Stimulated activated CD4-positive, alpha-beta T cell treated with anti-CD3 and anti-CD28 coated beads, Interleukin-2, amount 100 ng/mL, for 4 hours (primary cell): ENCODE measurements at places on chromosomes 7 and 10.

DNA sequence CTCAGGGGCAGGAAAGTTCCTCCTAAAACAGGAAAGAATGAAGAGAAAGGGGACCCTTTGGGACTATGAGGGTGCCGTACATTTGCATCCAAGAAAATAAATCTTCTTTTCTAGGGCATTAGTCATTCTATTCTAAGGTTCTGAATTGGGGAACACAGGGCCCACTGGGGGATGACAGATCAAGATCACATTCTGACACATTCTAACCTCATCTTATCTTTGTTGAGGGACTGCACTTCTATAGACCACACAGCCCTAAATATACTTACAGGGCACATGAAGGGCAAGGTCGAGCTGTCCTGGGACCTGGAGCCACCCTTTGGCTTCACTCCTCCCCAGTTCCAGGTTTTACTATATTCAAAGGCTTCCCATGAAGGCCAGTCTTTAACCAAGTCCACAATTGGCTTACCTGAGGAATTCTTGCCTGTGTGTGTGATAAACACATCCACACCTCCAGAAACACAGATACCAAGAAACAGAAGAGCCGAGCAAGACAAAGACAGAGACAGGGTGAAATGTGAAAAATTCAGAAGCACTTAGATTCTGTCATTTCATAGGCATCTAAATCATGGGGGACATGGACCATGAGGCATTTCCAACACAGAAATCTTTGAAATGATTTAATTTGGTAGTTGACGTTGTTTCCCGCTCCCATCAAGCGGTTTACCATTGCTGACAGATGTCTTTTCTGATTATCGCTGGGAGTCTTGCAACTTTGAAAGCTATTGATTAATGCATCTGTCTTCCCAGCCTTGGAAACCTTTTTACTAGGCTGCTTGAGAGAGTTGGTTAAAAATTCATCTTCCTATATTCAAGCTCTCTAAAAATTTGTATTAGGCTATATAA is 75.8 kb downstream of the CCDC71L start:
- no peak for DNase-seq

GRCh38 chr7:128442356-128442755 is 13.3 kb upstream of the HILPDA start:
- no peak for DNase-seq

- no peak for DNase-seq
These were observed 23.3 kb upstream of the AGBL3 start for GRCh38 chr7:134963036-134963435.

GRCh38 chr7:3010161-3010560 is 33.5 kb downstream of the CARD11 start:
- no peak for DNase-seq

GRCh38 chr10:89458784-89459183 is 44.4 kb downstream of the IFIT5 start:
- no peak for DNase-seq

DNA sequence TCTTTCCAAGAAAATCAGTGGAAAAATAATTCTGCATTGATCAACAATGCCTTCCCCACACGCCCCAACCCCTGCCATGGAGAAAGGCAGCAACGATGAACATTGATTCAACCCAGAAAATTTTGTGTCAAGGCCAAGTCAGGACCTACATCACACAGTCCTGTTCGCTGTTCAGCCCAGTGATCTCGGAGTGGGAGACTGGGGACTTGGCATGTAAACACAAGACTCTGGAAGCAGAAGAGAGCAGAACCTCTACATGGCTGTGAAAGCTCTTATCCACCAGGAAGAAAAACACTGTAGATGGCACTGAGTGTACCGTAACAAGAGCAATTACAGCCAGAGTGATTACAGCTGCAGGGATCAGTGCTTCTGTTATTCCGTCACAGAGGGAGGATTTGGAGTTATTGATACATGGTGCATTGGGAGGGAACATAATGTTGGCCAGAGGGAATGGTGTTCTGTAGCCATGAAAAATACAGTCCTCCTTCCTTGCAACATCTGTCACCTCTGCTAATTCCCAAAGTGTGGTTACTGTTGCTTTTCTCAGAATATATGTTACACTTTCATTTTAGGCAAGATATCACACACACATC is 136.6 kb downstream of the IQUB start:
- DNase-seq = no peak

- no peak for DNase-seq
These were observed 692.1 kb downstream of the DNAJB9 start for GRCh38 chr7:109261781-109262180.

DNA sequence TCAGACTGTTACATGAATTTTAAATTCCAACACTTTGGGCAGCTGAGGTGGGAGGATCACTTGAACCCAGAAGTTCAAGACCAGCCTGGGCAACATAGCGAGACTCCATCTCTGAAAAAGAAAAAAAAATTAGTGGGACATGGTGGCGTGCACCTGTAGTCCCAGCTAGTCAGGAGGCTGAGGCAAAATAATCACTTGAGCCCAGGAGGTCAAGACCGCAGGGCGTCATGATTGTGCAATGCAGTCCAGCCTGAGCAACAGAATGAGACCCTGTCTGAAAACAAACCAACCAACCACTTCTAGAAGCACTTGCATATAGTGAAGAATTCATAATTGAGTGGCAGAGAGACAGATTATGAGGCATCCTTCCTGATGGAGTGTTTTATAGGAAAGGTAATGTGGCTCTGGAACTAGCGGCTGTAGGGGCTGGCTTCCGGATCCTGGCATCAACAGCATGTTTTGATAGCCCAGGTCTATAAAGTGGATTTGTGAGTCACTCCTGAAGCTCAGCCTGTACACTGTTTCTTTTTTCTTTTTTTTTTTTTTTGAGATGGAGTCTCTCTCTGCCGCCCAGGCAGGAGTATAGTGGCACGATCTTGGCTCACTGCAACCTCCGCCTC is 40.3 kb upstream of the RSBN1L start:
- DNase-seq = no peak

GRCh38 chr7:151742713-151743480 is 134.0 kb downstream of the PRKAG2 start:
- DNase-seq = no peak

DNA sequence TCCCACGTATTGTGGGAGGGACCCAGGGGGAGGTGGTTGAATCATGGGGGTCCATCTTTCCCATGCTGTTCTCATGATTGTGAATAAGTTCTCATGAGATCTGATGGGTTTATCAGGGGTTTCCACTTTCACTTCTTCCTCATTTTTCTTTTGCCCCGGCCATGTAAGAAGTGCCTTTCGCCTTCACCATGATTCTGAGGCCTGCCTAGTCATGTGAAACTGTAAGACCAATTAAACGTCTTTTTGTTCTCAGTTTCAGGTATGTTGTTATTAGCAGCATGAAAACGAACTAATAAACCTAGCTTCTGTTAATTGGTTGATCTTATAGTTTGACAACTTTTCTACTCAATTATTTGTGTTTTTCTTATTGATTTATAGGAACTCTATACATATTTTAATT is 206.3 kb downstream of the NXPH1 start:
- DNase-seq = no peak

- no peak for DNase-seq
These were observed 41.4 kb downstream of the MRC1 start for GRCh38 chr10:17850501-17850900.

DNA sequence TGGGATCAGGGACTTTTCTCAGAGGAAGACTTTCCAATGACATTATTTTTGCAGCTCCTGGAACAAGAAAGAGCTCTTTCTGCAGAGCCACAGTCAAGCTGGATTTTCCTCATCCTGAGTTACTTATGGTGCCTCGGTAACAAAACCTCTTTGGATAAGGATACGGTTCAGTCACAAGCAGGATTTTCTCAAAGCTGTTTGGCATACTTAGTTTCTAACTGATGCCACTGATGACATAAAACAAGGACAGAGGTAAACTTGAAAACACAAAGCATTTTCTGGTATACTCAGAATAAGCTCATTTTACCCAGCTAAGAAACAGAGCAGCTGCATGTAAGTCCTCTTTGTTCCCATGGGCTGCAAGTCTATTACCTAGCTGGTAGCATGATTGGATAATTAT is 340.9 kb upstream of the MEOX2 start:
- no peak for DNase-seq

GRCh38 chr10:29630205-29631048 is 4.3 kb downstream of the SVIL start:
- no peak for DNase-seq

GRCh38 chr10:60359066-60359465 is 30.6 kb downstream of the ANK3 start:
- no peak for DNase-seq

- no peak for DNase-seq
These were observed 78.2 kb upstream of the STEAP1B start for GRCh38 chr7:22578007-22578733.

DNA sequence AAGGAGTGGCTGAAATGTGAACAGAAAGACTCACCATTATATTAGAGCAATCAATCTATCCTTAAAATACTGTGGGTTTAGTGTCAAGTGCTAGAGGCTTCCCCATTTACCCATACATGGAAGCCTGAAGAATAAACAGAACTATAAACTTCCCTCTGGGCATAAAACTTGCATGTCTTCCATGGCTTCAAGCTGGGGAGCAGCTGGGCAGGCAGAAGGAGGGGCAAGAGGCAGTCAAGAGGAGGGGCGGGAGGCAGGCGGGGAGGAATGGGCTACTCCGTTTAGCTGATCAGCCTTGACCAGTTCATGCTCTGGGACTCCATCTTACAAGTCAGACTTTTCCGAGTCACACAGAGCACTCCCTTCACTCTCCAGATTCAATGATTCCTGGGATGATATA is 3.5 kb upstream of the PRSS1 start:
- no peak for DNase-seq

DNA sequence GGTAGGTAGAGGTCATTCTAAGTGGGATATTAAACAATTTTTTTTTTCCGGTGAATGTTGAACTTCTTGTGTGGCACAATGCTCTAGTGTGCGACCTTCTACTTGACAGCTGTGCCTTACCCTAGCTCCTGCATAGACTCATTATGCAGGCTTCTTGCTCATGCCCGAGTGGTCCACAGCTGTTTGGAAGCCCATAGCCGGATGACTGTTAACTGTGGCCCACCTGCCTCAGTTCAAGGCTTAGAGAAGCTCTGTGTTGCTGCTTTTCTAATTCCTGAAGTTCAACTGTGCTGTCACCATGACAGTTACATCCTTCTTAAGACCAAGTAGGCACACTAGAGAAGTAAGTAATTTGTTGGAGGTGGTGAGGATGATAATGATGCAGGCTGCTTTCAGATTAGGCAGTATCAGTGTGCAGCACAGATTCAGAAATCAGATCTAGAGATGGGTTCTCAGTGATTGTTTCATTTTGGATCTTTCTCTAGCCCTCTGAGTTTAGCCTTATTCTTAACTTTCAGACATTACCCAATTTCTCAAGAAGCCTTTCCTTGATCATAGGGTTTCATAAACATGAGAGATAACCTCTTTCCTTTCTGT is 278.4 kb downstream of the PHF14 start:
- DNase-seq = no peak

- DNase-seq = no peak
These were observed 731.8 kb downstream of the PHTF2 start for GRCh38 chr7:78530351-78530750.

- no peak for DNase-seq
These were observed 31.2 kb downstream of the ST7 start for GRCh38 chr7:116984511-116984910.

DNA sequence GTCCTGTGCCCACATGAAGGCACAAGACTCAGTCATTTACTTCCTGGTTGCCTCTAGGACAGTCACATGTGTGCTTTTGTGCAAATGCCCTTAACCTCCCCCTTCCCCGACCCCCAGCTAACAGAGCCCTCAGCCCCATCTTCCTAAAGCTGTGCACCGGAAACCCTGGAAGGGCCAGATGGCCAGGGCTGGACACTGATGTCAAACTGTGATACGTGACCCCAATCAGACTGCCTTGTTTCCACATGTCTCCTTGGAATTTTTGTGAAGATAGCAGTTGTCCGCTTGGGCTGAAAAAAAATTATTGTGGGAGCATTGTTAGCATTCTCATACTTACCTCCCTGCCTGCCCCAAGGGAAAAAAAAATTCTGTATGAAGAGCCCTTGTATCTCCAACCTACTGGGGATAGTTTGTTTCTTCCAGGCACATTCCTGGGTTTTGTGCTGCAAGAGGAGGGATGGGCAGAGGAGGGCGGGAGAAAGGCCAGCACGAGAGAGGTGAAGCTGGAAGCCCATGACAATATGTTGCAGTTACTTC is 17.0 kb upstream of the ADAM12 start:
- no peak for DNase-seq

DNA sequence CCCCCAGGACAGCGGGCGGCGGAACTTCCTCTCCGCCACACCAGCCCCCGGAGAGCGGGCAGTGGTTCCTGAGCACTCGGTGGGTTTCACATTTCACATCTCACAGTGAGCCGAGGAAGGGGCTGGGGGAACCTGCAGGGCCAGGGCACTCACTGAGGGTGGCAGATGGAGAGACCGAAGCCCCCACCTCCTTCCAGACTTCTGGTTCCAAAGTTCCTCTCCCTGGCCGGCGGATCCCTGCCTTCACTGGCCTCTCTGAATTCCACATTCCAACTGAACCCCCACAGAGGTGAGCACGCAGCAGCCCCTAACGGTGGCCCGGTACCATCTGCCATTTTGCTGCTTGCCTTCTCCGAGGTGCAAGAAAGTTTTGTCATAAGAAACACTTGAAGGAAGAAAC is 461.0 kb downstream of the PTPRN2 start:
- no peak for DNase-seq

DNA sequence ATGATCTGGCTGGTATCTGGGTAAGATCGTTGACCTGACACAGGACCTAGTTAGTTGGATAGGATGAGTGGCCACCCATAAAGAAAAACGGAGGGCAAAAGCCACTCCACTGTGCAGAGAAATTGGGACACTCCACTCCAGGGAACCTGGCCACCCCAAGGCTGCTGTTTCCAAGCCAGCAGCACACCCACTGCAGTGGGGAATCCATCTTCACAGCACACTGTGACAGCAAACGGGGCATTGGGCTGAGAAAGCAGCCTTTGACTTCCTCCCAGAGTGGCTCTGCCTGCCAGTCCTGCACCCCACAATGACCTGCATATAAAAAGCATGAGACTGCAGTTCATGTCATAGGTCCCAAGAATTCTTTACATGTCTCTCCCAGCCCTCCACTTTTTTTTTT is 52.9 kb downstream of the MTPN start:
- DNase-seq = no peak

- no peak for DNase-seq
These were observed 18.4 kb upstream of the BET1 start for GRCh38 chr7:94022550-94022949.

DNA sequence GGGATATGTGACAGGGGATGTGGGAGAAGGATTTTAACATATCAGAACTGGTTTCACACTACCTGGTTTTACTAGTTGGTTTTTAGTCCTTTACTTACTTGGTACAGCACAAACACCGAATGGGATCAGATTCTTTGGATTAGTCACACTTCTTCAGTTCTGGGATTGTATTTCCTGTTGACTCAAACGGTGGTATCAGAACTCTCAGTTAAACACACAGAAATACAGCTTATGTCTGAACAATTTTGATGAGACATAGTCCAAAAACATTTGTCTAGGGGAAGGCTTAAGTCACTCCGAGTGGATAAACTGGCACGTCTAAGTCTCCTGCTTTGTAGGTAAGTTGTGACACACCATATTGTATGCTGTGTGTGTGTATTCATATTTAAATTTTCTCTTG is 480.5 kb downstream of the PHTF2 start:
- DNase-seq = no peak
